ENCODE measurements at places on chromosomes 2 and 18. TPM values are rescaled to one million over a fixed set of nuclear protein-coding genes. Genes with fewer than 3 reads are reported as not detected.

The ZAP70 gene
- total RNA-seq: not detected

The FNDC4 gene
- 4.0 TPM for total RNA-seq

The CHRNA1 gene
- not detected for total RNA-seq

The GGCX gene
- total RNA-seq: 28.4 TPM

The EGR4 gene
- total RNA-seq: not detected

The RESP18 gene
- total RNA-seq: not detected

The ELP2 gene
- total RNA-seq: 70.3 TPM

GRCh38 chr2:88252646-88253045, 82.5 kb downstream of the THNSL2 start:
- DNase-seq: no peak

- no peak for DNase-seq
These were observed 167.1 kb upstream of the COPS8 start for GRCh38 chr2:236918545-236918944.

DNA sequence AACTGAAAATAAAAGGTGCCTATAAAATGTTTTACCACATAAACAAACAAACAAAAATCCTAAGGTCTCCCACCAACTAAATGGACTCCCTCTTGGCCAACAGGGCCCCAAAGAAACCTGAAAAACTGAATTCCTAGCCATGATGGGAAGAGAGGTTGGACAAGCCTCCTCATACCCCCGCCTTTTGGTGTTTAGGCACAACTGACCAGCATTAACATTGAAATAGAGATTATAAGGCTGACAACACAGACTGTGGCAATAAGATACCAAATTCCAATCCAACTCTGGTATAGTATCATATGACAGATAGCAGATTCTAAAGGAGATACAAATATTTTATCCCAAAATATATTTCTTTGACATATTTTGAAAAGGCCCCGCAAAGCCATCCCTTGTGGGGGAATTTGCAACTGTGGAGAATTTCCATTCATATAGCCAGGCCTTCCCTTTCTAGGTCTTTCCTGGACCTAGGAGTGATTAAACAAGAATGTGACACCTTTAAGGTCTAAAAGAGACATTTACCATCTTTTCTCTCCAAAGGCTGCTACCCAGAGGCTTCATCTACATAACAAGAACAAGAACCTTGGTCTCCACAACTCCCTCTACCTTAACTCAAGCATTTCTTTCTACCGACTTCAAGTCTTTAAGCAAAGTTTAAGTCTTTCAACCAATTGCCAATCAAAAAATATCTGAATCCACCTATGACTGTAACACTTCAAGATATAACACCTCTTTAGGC, 80.0 kb downstream of the CHN1 start:
- DNase-seq: no peak

GRCh38 chr2:9280224-9280623, 73.6 kb downstream of the ASAP2 start:
- DNase-seq: no peak

DNA sequence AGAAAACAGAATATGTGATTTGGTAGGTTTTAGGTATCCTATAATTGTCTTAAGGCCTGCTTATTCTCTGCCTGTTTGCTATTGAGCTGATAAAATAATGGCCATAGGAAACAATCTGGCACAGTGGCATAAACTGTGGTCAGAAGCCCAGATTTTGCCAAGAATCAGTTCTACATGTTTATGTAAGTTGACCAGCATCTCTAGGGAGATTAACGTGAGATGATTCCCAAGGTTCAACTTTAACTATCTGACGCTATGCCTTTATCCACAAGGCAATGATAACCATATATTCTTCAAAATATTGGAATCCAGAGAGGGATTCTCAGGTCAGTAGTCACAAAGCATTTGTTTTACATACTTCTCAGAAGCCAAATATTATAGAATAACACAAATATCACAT, 25.6 kb downstream of the AP1S3 start:
- DNase-seq: no peak

GRCh38 chr2:213175673-213176247, 24.3 kb upstream of the IKZF2 start:
- DNase-seq: no peak

GRCh38 chr2:184125867-184126266, 472.5 kb upstream of the ZNF804A start:
- no peak for DNase-seq

- DNase-seq: no peak
These were observed 180.8 kb downstream of the WDR7 start for GRCh38 chr18:56831988-56832387.

DNA sequence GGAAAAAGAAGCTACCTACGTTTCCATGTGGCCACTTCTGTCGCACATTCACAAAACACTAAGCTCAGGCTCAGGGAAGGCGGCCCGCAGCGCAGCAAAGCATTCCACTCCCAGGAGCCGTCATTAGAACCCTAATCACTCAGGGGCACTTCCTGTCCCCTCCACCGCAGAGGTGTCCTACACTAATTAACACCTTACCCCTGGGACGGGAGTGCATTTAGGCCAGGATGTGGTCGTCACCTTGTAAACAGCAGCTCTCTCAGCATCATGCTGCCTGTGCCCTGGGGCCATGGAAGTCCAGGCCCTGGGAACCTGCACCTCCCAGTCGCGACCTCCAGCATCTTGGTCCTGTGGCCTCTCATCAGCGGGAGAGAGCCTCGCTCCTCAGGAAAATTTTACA, 359.8 kb upstream of the SALL3 start:
- DNase-seq: no peak

- no peak for DNase-seq
These were observed 287.5 kb downstream of the OSR1 start for GRCh38 chr2:19070886-19071285.

- DNase-seq: no peak
These were observed at the start of gene GPR35 for GRCh38 chr2:240624950-240625621. TSS of gene GPR35 (plus strand) at chr2:240625480. CDS start at chr2:240629953, 4,473 bp downstream.

All from G401 (cell line).